ENCODE measurements at places on chromosomes 1 and 21.
A peak's percentile ranks its signal among the peaks of the same experiment; 100 is the strongest.

- DNase-seq, result no peak
Observed at GRCh38 chr1:196308176-196308575, 300.1 kb downstream of the KCNT2 start.

DNA sequence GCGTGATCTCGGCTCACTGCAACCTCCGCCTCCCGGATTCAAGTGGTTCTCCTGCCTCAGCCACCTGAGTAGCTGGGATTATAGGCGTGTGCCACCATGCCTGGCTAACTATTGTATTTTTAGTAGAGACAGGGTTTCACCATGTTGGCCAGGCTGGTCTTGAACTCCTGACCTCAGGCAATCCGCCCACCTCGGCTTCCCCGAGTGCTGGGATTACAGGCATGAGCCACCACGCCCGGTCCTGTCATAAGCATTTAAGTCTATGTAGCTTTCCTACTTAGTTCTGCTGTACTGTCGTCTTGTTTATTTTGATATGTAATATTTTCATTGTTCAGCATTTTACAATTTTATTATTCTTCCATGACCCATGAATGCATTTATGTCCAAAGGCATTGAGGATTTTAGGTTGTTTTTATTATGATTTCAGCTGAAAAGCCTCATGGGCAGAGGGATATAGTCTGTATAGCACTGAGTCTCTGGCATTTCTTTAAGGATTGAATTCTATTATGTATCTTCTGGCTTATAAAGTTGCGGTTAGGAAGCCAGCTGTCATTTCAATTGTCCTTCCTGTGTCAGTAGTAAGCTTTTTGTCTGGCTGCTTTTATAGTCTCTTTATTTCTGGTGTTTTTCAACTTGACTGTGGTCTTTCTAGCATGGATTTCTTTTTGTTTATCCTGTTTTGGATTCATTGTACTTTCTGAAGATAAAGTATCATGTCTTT lies 9.2 kb downstream of the AGPAT3 start:
- no peak for DNase-seq

GRCh38 chr1:116493036-116493435 lies 77.8 kb downstream of the CD58 start:
- no peak for DNase-seq

GRCh38 chr1:9633493-9633892 lies 18.0 kb upstream of the PIK3CD start:
- peak; percentile 52 for DNase-seq

GRCh38 chr1:88472298-88472697 lies 211.8 kb upstream of the PKN2 start:
- DNase-seq, result no peak

GRCh38 chr1:70990469-70991253 lies 57.0 kb downstream of the PTGER3 start:
- no peak for DNase-seq

GRCh38 chr1:160206036-160206389 lies 829 bp downstream of the PEA15 start:
- peak; percentile 13 for DNase-seq

GRCh38 chr1:213539464-213539863 lies 448.3 kb upstream of the PROX1 start:
- no peak for DNase-seq

DNA sequence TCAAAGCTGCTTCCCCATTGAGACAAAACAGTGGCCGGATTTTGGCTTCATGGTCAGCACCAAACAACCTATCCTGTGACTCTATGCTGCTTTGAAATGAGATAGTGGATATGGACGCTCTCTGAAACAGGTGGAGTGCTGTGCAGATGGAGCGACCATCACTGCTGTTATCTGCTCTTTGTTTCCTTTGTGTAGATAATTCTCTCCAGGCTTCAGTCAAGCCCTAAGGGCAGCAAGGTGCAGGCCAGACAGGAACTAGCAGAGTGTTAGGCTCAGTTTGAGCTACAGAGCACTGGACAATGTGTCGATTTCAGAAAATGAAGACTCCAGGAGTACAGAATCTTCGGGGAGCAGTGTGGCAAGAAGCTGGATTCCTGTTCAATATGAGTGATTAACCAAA lies 4.8 kb upstream of the IRF6 start:
- DNase-seq, result no peak

- no peak for DNase-seq
Observed at GRCh38 chr1:5105744-5106143, 451.3 kb downstream of the AJAP1 start.
